ENCODE measurements at places on chromosomes 12 and 14. TPM values are rescaled to one million over a fixed set of nuclear protein-coding genes. Genes with fewer than 3 reads are reported as not detected.

Gene FAM177A1
- total RNA-seq, result 54.0 TPM

Gene FAM181A
- total RNA-seq, result not detected

Gene MRPL51
- 72.1 TPM for total RNA-seq

Gene KRT85
- total RNA-seq, result not detected

Gene DPPA3
- total RNA-seq, result not detected

Gene ANKS1B
- 115 TPM for total RNA-seq

Gene GALNT9
- not detected for total RNA-seq

Gene CIDEB
- total RNA-seq, result 14.4 TPM

Gene TRAFD1
- 25.9 TPM for total RNA-seq

Gene ESR2
- 2.2 TPM for total RNA-seq

Gene PLEKHD1
- total RNA-seq, result 2.3 TPM

Gene KRT8
- 153 TPM for total RNA-seq

Gene ESPL1
- 1.3 TPM for total RNA-seq

Gene INHBE
- total RNA-seq, result not detected

Gene SRRM4
- not detected for total RNA-seq

Gene SLC11A2
- total RNA-seq, result 91.0 TPM

Gene HNF1A
- 0.29 TPM for total RNA-seq

Gene ABCC9
- 27.5 TPM for total RNA-seq

Gene SLCO1B1
- not detected for total RNA-seq

Gene EIF5
- 254 TPM for total RNA-seq

Gene FSCB
- not detected for total RNA-seq

Gene RBM19
- total RNA-seq, result 28.8 TPM

DNA sequence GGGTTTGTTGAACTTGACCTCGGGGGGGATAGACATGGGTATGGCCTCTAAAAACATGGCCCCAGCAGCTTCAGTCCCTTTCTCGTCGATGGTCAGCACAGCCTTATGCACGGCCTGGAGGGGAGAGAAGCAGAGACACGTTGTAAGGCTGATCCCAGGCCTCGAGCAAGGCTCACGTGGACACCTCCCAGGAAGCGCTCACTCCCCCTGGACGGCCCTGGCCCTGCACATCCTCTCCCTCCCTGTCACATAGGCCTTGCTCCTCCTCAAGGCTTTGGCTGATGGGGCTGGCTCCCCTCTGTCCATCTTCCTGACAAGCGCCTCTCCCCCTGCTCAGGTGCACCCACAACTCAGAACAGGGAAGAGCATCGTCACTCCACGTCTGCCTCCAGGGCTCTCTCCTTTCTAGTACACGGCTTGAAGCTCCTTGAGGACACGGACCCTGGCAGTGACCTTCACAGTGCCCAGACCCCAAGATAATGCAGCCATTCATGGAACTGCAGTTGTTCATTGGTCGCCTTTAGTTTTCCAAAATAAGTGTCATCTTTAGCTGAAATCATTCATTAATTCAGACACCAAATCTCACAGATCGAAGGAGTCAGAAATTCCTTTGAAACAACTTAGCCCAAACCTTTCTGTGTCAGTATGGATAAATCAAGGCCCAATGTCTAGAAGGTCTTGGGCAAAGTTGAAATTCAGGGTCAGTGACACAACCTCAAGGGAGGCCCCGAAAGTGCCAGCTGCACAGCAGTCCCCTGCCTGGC lies 9.7 kb downstream of the SERPINA1 start:
- no peak overlapping the region for H3K27ac ChIP-seq
- no peak for DNase-seq
- H3K4me3 ChIP-seq, result no peak overlapping the region
- no peaks in the 10 kb centered on the region for H3K4me1 ChIP-seq

GRCh38 chr12:93266-94005 lies 26.9 kb downstream of the IQSEC3 start:
- no peaks in the 10 kb centered on the region for H3K4me1 ChIP-seq
- H3K27ac ChIP-seq, result no peak overlapping the region
- no peaks in the 10 kb centered on the region for H3K36me3 ChIP-seq
- DNase-seq, result no peak

- no peaks in the 10 kb centered on the region for H3K36me3 ChIP-seq
- H3K27me3 ChIP-seq, result no peaks in the 10 kb centered on the region
Measured at GRCh38 chr12:113815031-113815430, 151.1 kb downstream of the RBM19 start.

- no peak overlapping the region for H3K4me3 ChIP-seq
- no peaks in the 10 kb centered on the region for H3K36me3 ChIP-seq
- no peak for DNase-seq
- H3K4me1 ChIP-seq, result no peaks in the 10 kb centered on the region
Measured at GRCh38 chr12:119786539-119786938, 90.6 kb downstream of the CIT start.

- H3K27ac ChIP-seq, result no peak overlapping the region
- no peaks in the 10 kb centered on the region for H3K27me3 ChIP-seq
- no peaks in the 10 kb centered on the region for H3K36me3 ChIP-seq
- DNase-seq, result no peak
- H3K4me1 ChIP-seq, result no peaks in the 10 kb centered on the region
Measured at GRCh38 chr14:105887692-105888091, 361.3 kb downstream of the TMEM121 start.

DNA sequence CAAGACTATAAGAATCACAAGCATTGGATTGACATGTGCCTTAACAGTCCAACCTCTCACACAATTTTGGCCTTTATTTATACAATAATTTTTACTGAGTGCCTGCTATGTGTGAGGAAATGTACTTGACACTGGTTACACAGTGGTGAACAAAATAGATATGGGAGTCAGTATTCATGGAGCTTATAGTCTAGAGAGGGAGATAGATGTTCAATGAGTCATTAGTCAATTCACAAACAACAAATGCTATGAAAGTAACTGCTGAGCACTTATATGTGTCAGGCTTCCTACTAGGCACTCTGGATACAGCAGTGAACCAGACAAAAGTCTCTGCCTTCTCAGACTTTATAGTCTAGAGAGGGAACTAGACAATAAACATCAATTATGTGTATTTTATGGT lies 3.7 kb downstream of the CFAP54 start:
- peaks cover 4% of the 10 kb centered on the region for H3K4me1 ChIP-seq
- no peaks in the 10 kb centered on the region for H3K36me3 ChIP-seq
- no peak overlapping the region for H3K4me3 ChIP-seq

- no peaks in the 10 kb centered on the region for H3K4me1 ChIP-seq
- no peak overlapping the region for H3K4me3 ChIP-seq
- no peaks in the 10 kb centered on the region for H3K27me3 ChIP-seq
- H3K36me3 ChIP-seq, result no peaks in the 10 kb centered on the region
- no peak for DNase-seq
Measured at GRCh38 chr12:18794000-18794399, 56.1 kb downstream of the CAPZA3 start.

GRCh38 chr12:6888360-6888759 lies 15.3 kb upstream of the SPSB2 start:
- no peaks in the 10 kb centered on the region for H3K27me3 ChIP-seq
- H3K4me1 ChIP-seq, result no peaks in the 10 kb centered on the region
- H3K4me3 ChIP-seq, result no peak overlapping the region
- no peak overlapping the region for H3K27ac ChIP-seq
- no peak for DNase-seq
- H3K36me3 ChIP-seq, result no peaks in the 10 kb centered on the region

DNA sequence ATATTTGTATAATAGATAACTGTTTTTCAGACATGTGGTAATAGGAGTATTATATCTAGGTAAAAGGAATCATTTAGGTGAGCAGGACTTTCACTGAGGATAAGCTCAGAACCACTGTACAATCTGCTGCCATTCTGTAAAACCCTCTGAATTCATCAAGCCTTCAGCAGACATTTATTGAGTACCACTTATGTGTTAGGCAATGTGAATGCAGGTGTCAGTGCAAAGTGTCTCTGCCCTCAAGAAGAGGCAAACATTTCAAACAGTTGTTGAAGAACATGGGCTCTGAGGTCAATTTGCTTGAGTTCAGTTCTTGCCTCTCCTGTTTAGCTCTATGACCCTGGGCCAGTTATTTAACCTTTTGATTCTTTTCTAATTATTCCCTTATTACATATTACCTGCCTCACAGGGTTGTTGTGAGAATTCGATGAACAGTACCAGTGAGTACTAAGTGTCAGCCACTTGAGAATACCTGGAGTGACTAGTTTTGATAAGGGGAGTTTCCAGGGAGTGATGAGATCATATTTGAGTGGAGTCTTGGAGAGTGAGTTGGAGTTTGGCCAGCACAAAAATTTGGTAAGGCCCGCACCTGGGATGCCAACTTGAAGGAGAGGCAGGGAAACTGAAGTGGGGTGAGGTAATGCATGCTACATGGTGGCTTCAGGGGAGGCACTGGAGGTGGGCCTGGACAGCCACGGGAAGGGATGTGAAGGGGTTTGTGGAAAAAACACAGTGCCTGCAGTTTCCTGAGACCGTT lies 33.7 kb downstream of the RASSF8 start:
- H3K27ac ChIP-seq, result no peak overlapping the region
- no peak for DNase-seq
- no peak overlapping the region for H3K4me3 ChIP-seq
- no peaks in the 10 kb centered on the region for H3K27me3 ChIP-seq
- H3K36me3 ChIP-seq, result no peaks in the 10 kb centered on the region

DNA sequence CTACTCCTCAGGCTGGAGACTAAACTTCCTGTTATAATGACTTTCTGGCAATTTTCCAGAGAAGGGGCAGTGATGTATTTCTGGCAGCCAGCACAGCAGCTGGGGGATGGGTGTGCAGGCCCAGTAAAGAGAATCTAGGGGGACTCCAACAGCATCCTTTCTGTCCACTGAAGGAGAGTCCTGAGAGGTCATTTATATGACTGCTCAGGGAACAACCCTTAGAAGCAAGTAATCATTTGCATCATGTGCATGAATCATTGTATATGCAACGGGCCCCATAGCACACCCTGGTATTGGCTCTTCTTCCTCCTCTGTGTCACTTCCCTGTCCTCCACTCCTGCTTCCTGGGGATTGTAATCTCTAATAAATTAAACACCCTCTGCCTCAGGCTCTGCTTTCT lies 493.8 kb downstream of the RPS29 start:
- no peaks in the 10 kb centered on the region for H3K4me1 ChIP-seq
- H3K27ac ChIP-seq, result no peak overlapping the region
- H3K4me3 ChIP-seq, result no peak overlapping the region
- H3K27me3 ChIP-seq, result no peaks in the 10 kb centered on the region
- H3K36me3 ChIP-seq, result no peaks in the 10 kb centered on the region

DNA sequence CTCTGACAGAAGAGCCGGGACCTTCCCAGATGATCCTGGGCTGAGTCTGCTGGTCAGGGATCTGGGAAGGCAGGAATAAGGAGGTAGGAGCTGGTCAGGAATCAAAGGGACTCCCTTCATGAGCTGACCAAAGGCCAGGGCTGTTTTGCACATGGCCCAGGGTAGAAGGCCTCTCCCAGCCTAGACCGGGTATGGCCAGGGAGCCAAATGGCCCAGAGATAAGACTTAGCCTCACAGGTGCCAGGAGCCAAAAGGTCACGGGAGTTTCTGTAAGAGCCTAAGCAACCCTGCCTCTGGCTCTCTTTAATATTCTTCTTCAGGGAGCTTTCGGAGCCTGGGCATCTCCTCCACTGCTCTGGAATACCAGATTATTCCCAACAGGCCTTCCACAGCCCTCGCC lies 191.3 kb upstream of the PWP1 start:
- H3K4me1 ChIP-seq, result peaks cover 11% of the 10 kb centered on the region
- no peak for DNase-seq
- no peak overlapping the region for H3K27ac ChIP-seq

- no peak overlapping the region for H3K4me3 ChIP-seq
- no peaks in the 10 kb centered on the region for H3K27me3 ChIP-seq
- no peaks in the 10 kb centered on the region for H3K4me1 ChIP-seq
Measured at GRCh38 chr12:68636268-68636667, 25.6 kb downstream of the RAP1B start.

DNA sequence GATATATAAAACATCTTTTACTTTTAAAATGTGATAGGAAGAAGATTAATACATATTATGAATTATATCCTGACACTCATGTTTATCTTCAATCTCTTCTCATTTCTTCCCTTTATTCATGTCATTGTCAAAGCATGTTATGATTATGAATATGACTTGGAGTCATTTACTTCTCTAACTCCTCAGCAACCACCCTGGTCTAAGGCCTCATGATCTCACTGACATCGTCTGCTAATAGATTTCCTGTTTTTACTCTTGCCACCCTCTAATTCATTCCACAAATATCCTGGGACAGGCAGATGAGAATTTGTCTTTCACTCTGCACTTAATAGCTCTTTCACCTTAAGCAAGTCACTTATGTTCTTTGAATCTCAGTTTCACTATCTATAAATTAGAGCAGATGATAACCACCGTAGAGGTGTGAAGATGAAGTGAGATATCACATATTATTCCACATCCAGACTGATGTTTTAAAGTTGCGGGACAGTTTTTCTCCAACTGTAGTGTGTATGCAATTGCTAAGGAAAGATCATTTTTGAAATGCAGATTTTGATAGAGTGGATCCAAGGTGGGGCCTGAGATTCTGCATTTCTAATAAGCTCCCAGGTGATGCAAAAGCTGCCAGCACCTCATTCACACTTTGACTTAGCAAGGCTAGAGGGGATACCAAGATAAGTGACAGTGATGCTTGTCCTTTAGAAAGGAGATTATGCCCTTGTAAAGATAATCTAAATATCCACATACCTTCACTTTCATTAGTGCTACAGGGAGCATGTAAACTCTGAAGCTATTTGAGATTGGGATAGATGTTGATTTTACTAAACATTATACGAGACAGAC lies 3.3 kb upstream of the IAPP start:
- no peaks in the 10 kb centered on the region for H3K36me3 ChIP-seq
- no peaks in the 10 kb centered on the region for H3K4me1 ChIP-seq
- H3K27ac ChIP-seq, result no peak overlapping the region
- H3K4me3 ChIP-seq, result no peak overlapping the region
- H3K27me3 ChIP-seq, result no peaks in the 10 kb centered on the region
- no peak for DNase-seq

- H3K36me3 ChIP-seq, result no peaks in the 10 kb centered on the region
- H3K27me3 ChIP-seq, result no peaks in the 10 kb centered on the region
- H3K4me1 ChIP-seq, result no peaks in the 10 kb centered on the region
- peak overlapping the region; percentile 28 for H3K27ac ChIP-seq
Measured at GRCh38 chr12:7369274-7369729, 65.4 kb downstream of the ACSM4 start.

- no peaks in the 10 kb centered on the region for H3K27me3 ChIP-seq
- peaks cover 7% of the 10 kb centered on the region for H3K4me1 ChIP-seq
- no peak overlapping the region for H3K4me3 ChIP-seq
Measured at GRCh38 chr12:105946493-105946901, 192.3 kb downstream of the NUAK1 start.

- no peaks in the 10 kb centered on the region for H3K36me3 ChIP-seq
- no peaks in the 10 kb centered on the region for H3K27me3 ChIP-seq
- H3K4me3 ChIP-seq, result no peak overlapping the region
Measured at GRCh38 chr12:22340143-22340542, 5.6 kb upstream of the ST8SIA1 start.

Measured in breast epithelium (tissue), 4 donors.